ENCODE measurements at places on chromosomes 11 and 22.

DNA sequence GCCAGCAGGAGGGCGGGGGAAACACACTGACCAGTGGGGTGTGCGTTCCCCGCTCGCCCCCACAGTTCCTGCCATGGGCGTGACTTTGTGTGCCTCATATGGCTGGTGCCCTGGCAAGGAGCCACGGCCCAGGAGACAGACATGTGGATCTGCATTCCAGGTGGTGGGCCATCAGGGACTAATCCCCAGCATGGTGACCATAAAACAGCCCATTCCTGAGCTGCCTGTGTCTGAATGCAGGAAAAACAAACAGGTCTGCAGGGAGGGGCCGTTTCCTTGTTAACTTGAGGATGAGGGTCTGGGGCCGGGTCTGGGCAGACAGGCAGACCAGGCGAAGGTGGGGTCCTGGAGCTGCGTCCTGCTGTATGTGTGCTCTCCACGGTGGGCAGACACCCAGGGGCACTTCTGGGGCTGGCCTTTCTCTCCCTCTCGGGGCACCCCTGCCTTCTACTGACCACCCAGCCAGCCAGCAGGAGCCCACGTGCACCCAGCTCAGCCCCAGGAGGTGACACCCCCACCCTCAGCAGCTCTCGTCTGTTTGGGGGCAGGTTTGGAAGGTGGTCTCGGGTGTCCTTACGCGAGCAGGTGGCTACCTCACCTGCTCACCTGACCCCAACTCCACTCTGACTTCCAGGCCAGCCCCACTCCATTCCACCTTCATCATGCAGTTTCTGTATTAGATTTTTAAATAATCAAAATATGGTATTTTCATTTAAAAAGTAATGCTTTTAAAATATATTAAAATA lies 120.3 kb downstream of the KCNQ1OT1 start:
- no peak for DNase-seq
- no peak overlapping the region for H3K27ac ChIP-seq
- no peak overlapping the region for H3K4me3 ChIP-seq
- H3K4me1 ChIP-seq: no peaks in the 10 kb centered on the region
- H3K27me3 ChIP-seq: no peaks in the 10 kb centered on the region

- no peaks in the 10 kb centered on the region for H3K36me3 ChIP-seq
- H3K4me1 ChIP-seq: no peaks in the 10 kb centered on the region
- no peak overlapping the region for H3K4me3 ChIP-seq
- no peak overlapping the region for H3K27ac ChIP-seq
Observed at GRCh38 chr11:35632301-35632700, 14.0 kb downstream of the FJX1 start.

DNA sequence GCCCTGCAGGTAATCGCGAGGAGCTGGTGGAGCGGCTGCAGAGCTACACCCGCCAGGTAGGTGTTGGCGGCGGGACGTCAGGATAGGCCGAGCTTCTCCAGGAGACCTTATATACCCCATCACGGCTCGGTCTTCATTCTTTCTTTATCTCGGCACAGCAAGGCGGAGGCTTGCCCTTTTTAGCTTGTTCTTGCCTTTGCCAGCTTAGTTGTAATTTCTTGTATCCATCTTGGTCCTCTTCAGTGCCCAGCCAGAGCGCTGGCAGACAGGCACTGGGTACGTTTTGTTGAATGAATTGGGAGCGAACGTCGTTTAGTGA lies 459 bp downstream of the SF3B2 start:
- DNase-seq: no peak
- peak overlapping the region; percentile 93 for H3K4me3 ChIP-seq
- H3K27me3 ChIP-seq: no peaks in the 10 kb centered on the region
- peak overlapping the region; percentile 82 for H3K27ac ChIP-seq

DNA sequence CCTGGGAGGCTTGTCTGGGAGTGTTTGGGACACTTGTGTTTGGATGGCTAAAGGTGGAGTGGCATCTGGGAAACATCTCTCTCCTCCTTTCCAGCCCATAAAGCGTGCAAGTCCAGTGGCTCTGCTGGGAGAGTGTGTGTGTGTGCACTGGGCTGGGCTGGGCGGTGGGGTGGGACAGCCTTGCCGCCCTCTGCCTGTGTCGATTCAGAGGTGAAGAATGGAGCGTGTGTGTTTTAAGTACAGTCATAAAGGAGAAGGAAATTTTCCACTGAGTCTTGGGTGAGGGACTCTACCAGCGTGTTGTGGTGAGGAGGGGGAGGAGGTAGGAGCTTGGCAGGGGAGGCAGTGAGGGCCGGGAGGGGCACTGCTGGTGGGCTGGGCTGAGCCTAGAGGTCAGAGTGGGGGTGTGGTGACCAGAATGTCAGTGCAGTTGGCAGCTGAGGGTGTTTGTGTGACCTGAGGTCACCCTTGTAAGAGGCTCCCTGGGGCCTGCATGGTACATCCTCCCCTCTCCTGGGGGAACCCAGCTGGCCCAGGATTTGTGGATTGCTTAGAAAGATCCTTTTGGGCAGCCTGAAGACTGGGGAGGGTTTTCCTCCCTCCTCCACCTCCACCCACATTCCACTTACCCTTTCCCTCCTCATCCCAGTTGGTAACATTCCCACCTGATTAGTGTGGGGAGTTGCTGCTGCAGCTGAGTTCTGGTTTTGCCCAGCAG lies 1.7 kb downstream of the TIMP3 start:
- no peak overlapping the region for H3K27ac ChIP-seq
- DNase-seq: no peak
- H3K4me1 ChIP-seq: no peaks in the 10 kb centered on the region
- H3K36me3 ChIP-seq: no peaks in the 10 kb centered on the region

DNA sequence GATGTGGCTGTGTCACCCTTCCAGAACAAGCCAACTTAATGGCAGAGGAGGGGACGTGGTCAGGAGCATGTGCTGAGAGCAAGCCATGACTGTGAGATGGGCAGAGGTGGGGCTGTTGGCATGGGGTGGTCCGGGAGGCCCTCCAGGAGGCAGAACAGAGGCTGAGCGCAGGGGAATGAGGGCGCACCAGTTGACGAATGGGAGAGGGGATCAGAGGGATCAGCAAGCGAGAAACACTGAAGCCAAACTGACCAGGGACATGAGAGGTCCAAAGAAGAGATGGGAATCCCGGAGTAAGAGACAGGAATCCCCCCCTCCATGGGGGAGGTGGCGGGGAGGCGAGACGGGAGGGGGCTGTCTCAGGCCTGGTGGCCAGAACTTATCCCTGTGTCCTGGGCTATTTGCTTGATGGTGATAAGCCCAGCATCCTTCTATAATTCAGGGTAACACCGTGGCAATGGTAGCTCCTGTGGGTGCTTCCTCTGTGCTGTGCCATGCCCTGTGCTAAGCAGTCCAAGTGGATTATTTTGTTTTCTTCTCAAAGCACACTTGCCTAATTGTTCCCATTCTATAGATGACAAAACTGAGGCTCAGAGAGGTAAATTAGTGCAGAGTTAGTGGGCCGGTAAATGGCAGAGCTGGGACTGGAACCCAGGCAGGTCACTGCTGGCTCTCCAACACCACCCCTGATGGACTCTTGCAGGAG lies 83.4 kb upstream of the SHISAL1 start:
- H3K27ac ChIP-seq: no peak overlapping the region
- H3K4me3 ChIP-seq: no peak overlapping the region
- DNase-seq: no peak
- H3K36me3 ChIP-seq: no peaks in the 10 kb centered on the region
- no peaks in the 10 kb centered on the region for H3K4me1 ChIP-seq

DNA sequence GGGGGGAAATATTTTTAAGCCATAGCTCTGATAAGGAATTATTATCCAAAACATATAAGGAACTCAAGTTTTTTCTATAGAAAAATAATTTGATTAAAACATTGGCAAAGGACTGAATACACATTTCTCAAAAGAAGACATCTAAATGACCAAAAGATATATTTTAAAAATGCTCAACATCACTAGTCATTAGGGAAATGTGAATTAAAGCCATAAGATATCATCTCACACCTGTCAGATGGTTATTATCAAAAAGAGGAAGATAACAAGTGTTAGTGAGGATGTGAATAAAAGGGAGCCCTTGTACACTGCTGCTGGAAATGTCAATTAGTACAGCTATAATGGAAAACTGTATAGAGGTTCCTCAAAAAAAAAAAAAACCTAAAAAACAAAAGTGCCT lies 425.0 kb downstream of the DYNC2H1 start:
- H3K27me3 ChIP-seq: no peaks in the 10 kb centered on the region
- H3K4me1 ChIP-seq: no peaks in the 10 kb centered on the region
- H3K27ac ChIP-seq: no peak overlapping the region
- no peak overlapping the region for H3K4me3 ChIP-seq
- DNase-seq: no peak

DNA sequence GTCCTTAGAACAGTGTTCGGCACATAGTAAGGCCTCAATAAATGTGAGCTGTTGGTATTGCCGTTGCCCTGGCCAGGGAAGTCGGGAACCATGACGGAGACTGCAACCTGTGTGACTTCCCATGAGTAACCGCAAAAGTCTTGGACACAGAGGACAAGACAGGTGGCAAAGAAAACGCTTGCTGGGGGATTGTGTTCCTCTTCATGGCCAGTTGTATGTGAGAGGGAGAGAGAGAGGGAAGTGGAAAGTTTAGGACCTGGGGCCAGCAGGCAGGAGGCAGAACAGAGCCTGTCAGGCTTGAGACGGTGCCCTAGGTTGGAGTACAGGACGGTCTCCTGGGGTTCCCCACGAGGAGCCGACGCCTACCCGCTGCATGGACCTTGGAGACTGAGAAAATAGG lies 90.2 kb downstream of the CEP164 start:
- no peaks in the 10 kb centered on the region for H3K36me3 ChIP-seq
- no peak overlapping the region for H3K4me3 ChIP-seq
- H3K27me3 ChIP-seq: peaks cover 17% of the 10 kb centered on the region
- DNase-seq: no peak
- no peaks in the 10 kb centered on the region for H3K4me1 ChIP-seq

- H3K4me1 ChIP-seq: no peaks in the 10 kb centered on the region
- no peaks in the 10 kb centered on the region for H3K36me3 ChIP-seq
- no peaks in the 10 kb centered on the region for H3K27me3 ChIP-seq
- no peak overlapping the region for H3K27ac ChIP-seq
Observed at GRCh38 chr11:121721961-121722360, 269.2 kb upstream of the SORL1-AS1 start.

DNA sequence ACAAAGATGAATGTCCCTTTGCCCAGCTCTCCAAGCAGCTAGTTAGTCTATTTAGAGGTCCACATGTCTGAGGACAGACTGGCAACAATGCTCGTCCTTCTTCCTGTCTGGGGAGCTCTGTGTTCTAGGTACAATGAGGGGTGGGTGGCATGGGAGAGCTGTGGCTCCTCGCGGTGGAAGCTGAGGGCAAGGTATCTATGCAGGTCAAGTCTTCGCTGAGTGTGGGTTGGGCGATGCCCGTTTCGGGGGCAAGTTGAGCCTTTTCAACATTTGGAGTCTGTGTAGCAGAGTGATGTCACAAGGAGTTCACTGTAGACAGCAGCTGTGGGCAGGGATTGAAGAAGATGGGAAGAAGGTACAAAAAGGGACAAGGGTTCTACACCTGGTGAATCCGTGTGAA lies 163.2 kb downstream of the FEZ1 start:
- no peak overlapping the region for H3K27ac ChIP-seq
- no peak for DNase-seq
- H3K4me3 ChIP-seq: no peak overlapping the region
- no peaks in the 10 kb centered on the region for H3K27me3 ChIP-seq
- no peaks in the 10 kb centered on the region for H3K4me1 ChIP-seq

DNA sequence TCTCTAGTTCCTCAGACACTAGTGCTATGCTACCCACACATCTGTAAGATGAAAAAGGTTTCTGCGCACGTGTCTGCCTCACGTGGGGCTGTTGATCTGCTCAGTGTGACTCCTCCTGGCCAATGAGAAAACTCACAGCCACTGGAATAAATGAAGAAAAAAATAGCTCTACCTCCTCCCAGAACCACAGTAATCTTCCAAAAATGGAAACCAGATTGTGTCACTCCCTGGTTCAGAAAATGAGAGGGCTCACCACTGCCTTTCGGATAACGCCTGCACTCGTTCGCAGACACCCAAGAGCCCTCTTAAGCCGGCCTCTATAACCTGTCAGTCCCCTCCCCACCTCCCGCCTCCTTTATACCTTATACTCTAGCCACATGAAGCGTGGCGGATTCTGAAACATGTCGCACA lies 5.1 kb downstream of the APBB1 start:
- 0 out of 2 replicates have a peak, but pooled peaks cover 6% of the 10 kb centered on the region for H3K4me1 ChIP-seq
- H3K27me3 ChIP-seq: peaks cover 11% of the 10 kb centered on the region
- H3K27ac ChIP-seq: no peak overlapping the region
- H3K4me3 ChIP-seq: no peak overlapping the region
- DNase-seq: no peak

DNA sequence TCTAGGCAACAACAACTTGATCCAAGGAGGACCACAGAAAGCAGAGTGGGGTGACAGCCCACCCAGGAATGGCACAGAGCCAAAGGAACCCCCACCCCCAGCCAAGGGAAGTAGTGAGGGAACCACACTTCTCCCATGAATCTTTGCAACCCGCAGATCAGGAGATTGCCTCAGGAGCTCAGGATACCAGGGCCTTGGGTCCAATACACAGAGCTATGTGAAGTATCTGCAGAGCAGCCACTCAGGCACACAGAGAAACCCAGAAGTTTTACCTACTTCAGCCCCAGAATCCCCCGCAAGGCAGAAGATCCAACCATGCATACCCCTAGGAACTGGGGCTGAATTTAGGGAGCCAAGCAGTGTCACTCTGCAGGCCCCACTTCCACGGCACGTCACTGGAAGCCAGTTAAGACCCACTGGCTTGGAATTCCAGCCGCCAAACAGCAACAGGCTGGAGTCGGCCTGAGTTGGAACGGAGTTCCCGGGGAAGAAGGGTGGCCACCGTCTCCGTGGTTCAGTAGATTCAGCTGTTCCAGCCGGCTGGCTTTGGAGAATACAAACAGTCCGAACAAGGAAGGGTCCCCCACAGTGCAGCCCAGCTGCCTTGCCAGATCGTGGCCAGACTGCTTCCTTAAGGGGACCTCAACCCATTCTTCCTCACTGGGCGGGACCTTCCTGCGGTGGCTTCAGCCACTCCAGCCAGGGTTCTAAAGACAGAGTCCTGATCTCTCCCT lies 174.1 kb downstream of the TTC28 start:
- H3K4me3 ChIP-seq: no peak overlapping the region
- H3K27me3 ChIP-seq: no peaks in the 10 kb centered on the region
- H3K36me3 ChIP-seq: no peaks in the 10 kb centered on the region
- H3K4me1 ChIP-seq: no peaks in the 10 kb centered on the region

DNA sequence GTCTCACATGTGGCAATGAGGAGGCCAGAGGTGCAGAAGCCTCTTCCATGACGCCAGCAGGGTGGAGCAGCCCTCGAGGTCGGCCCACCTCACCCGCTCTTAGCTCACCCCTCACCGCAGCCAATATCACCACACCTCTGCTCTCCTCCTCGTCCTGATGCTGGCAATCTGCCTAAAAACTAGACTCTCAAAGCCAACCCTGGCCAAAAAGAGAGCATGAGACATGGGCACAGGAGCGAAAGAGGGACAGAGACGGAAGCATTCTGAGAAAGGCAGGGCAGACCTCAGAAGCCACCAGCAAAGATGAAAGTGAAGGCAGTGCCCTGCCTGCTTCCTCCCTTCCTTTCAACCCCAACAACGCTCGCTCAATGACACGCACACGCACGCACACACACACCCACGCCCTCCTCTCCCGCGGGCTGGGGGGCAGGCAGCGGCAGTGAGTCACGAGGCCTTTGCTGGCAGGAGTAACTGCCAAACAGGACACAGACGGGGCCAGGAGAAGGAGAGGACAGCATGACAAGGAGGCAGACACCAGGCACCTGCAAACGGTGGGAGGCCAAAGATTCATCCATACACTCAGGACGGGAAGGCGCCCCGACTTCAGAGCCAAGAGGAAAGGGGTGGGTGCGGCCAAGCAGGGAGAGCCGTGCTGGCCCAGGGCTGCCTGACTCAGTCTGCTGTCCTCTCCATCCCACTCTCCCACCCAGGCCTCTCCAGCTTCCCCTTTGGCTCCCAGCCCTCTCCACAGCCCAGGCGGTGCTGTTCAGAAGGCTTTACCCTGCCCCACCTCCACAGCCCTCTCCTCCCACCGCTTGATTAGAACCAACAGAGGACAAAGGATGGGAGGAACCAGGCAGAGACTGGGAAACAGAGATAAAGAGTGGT lies 11.4 kb downstream of the IGSF9B start:
- H3K27ac ChIP-seq: no peak overlapping the region
- DNase-seq: no peak
- H3K4me3 ChIP-seq: no peak overlapping the region
